Activated effector memory CD4-positive, alpha-beta T cell treated with anti-CD3 and anti-CD28 coated beads, Interleukin-2, amount 50 U/mL, for 16 hours (primary cell): ENCODE measurements at places on chromosomes 5 and 9.

DNA sequence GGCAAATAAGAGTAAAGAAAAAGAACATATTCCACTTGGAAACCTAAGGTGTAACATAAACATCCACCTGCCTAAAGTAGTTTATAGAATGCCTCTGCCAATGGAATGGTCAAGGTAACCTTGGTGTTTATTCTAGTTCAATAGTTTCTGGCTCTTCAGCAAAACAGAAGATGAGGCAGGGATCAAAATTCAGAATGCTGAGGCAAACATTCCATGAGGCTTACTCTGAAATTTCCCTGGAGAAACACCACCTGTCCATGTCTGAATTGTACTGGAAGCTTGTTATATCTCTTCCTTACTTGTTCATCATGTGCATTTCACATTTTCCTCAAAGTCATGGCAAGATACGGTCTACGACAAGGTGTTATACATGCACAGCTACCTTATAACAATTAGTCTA lies 1862.4 kb upstream of the ACO1 start:
- DNase-seq: no peak

GRCh38 chr5:119019949-119020348 lies 31.6 kb upstream of the DTWD2 start:
- DNase-seq: no peak

GRCh38 chr5:16866795-16867576 lies 69.1 kb downstream of the MYO10 start:
- no peak for DNase-seq

- DNase-seq: no peak
Observed at GRCh38 chr9:91857291-91858212, 92.5 kb downstream of the ROR2 start.

- DNase-seq: no peak
Observed at GRCh38 chr5:158868546-158868945, 231.2 kb downstream of the EBF1 start.

DNA sequence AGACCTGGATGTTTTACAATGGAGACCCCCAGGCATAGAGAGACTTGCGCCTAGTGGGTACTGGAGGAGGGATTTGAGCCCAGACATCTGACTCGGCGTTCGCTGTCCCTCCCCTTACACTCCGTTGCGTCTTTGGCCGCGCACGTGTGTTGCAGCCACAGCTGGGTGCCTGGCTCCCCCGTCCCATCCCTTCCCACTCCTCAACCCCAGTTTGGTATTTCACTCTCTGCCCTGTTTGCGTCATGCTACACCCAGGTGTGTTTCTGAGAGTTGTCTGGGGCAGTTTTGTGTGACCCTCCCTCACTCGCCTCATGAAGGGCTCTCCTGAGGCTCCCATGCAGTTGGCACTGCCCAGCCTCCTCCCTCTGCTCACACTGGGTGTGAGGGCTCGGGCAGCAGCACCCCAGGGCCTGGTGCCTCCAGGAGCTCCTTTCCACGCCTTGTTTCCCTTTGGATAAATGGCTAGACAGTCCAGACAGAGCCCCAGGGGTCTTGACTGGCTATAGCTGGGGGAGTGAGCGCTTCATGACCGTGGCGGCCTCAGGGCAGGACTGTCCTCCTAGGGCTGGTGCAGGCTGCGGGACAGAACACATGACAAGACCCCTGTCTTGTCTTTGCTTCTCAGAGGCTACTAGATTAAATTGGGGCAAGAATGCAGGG lies 13.6 kb downstream of the TCF7 start:
- DNase-seq: peak; percentile 72

GRCh38 chr5:94086194-94086593 lies 344.8 kb upstream of the POU5F2 start:
- DNase-seq: no peak

DNA sequence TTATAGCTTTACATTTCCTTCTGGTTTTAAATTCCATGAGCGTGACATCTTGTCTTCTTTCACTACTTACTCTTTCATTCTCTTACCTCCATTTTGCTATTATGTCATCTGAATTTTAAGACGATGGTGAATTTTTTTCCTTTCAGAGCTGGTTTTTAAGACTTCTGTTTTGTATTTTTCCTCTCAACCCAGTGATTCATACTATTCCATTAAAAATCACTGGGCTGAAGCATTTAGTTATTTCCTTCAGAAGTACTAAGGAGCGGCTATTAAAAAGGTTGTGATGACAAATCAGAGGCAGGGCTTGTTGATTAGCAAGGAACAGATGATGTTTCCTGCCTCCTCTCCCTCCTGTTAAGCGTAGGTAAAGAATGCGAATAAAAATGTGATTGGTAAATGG lies 16.5 kb downstream of the AGXT2 start:
- DNase-seq: no peak

DNA sequence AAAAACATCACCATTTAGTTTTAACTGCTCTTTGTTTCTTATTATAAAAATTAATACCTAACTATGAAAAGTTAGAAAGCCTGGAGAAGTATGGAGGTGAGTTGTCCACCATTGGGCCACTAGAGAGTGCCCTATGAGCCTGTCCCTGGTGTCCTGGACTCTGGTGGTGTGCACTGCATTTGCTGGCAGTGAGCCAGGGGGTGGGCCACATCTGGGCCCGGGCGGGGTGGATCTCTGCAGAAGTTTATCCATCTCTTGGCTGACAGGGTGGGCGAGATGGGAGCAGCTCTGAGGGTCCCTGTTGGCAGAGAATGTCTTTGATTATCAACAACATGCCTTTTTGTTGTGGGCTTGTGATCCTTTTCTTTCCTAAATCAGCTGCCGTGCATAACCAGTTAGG lies 8.2 kb downstream of the TENT4A start:
- no peak for DNase-seq
